NCI-H1930 (cell line): ENCODE measurements at places on chromosomes 2 and 18.

GRCh38 chr2:241870081-241870541 is 582 bp downstream of the RTP5 start:
- no peak for DNase-seq

GRCh38 chr2:240526521-240526920 is 31.3 kb downstream of the ANKMY1 start:
- no peak for DNase-seq

DNA sequence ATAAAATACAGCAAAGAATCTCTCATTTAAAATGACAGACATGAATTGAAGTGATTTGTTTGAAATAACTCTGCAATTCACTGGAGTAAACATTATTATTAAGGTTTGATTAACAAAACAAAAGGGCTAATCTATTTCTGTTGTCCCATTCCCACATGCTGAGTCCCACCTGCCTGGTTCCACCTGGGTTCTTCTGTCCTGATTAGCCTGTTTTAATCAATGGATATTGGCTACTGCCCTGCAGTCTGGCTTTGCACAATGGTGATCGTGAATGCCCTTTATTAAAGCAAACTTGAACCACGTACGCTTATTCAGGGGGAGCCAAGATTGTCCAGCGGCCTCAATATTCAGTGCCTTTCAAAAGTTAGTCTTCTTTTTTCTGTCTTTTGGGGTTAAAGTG is 72.8 kb upstream of the CDH19 start:
- no peak for DNase-seq

- no peak for DNase-seq
Observed at GRCh38 chr18:49529596-49529995, 32.3 kb upstream of the LIPG start.

- no peak for DNase-seq
Observed at GRCh38 chr2:48588745-48589144, 28.9 kb upstream of the GTF2A1L start.

GRCh38 chr2:101832114-101832513 is 134.6 kb downstream of the MAP4K4 start:
- no peak for DNase-seq

GRCh38 chr2:28602751-28603639 is 107.1 kb downstream of the PLB1 start:
- DNase-seq, result no peak

GRCh38 chr2:184729581-184729980 is 131.3 kb downstream of the ZNF804A start:
- DNase-seq, result no peak

DNA sequence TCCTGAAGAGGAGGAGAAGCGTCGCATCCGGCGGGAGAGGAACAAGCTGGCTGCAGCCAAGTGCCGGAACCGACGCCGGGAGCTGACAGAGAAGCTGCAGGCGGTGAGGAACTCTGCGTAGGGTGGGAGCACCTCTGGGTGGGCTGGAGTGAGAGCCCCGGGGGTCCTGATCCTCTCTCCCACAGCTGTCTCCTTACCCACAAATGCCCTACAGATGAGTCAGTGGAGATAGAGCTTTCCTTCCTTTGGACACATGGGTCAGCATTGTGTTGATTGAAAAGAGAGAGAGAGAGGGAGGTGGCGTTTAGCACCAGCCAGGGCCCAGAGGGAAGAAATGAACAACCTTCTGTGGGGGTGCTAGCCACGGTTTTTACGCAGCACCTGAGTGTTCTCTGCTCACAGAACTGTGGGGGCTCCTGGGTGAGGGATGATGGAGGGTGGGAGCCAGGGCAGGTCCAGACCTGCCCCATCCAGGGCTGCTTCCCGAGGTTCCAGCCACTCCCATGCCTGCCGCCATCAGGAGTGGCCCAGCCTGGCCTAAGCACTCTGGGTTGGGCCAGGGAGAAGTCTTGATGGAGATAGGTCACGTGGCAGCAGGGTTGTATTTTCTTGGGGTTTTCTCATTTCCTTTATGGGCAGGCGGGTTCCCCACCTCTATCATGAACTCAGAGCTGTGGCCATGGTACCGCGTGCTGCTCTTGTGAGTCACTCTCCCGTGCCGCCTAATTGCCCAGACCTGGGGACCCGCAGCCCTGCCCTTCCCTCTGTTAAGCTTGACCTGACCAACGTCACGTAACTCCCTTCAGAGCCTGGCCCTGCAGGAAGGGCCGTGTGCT is 16.3 kb downstream of the FOSL2 start:
- no peak for DNase-seq

GRCh38 chr2:68835621-68836020 is 35.6 kb downstream of the BMP10 start:
- no peak for DNase-seq

- no peak for DNase-seq
Observed at GRCh38 chr2:17583166-17583565, 42.7 kb downstream of the VSNL1 start.

- no peak for DNase-seq
Observed at GRCh38 chr2:96907115-96908041, 37.5 kb upstream of the SEMA4C start.

DNA sequence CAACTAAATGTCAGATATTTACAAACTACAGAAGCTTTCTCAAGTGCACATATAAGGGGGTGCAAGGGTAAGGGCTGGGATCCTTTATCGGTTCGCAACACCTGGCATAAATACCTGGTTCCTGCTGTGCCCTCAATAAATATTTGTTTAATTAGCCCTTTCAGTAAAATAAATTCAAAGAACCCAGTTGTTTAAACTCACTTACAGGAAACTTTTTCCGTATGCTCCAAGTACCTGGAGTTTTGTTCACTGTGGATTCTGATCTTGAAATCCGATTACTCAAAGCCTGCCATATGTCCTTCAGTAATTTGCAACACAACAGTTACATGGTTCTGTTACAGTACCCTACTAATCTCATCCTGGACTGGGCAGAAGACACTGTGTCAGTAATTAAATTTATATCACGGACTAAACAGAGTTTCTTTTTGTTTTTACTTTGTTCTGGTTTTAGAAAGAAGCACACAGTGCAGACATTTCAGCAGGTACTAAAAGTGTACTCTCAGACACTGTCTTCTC is 36.9 kb downstream of the TBC1D8 start:
- no peak for DNase-seq

GRCh38 chr2:240904216-240905175 is 1.6 kb upstream of the CROCC2 start:
- no peak for DNase-seq

GRCh38 chr2:141522048-141522447 is 608.8 kb downstream of the LRP1B start:
- no peak for DNase-seq

- no peak for DNase-seq
Observed at GRCh38 chr2:120509991-120510735, 164.2 kb downstream of the INHBB start.

DNA sequence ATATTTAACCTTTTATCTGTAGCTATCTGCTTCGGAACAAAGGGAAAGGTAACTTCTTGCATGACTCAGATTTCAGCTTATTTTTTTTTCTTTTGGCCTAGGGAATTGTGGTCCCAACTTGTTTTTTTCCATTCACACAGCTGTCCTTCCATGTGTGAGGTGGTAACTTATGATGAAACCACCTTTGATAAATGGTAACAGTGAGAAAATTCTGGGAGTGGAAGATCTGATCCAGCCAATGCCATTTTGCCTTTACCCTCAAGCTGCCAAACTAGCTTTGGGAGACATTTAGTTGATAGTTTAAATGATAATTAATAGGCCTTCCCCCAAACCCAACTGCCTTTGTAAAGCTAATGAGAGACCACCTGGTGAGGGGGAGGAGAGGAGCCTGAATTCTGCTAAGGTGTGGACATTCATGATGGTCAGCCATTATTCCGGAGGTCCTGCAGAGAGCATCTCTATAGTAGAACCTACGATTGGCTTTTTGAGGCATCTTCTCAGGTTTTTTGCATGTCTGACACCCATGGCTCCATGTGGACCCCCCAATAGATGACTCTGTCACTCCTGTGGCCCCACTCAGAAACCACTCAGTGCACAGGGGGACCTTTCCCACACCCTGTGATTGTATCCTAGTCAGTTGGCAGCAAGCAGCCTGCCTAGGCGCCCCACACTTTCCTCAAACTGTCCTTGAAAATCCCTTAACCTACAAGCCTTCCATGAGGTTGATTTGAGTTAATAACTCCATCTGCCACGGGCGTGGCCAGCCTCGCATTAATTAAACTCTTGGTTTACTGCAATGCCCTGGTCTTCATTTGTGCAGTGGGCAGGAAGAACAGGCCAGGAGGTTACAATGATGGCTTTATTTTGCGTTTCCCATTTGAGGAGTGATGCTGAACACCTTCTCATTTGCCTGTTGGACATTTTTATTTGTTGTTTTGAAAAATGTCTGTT is 263.5 kb upstream of the PXDN start:
- DNase-seq, result no peak

- no peak for DNase-seq
Observed at GRCh38 chr2:228107846-228108245, 73.6 kb downstream of the SPHKAP start.

- DNase-seq, result no peak
Observed at GRCh38 chr2:221088506-221088905, 483.6 kb downstream of the EPHA4 start.

GRCh38 chr2:20633001-20633400 is 17.9 kb downstream of the HS1BP3 start:
- no peak for DNase-seq

DNA sequence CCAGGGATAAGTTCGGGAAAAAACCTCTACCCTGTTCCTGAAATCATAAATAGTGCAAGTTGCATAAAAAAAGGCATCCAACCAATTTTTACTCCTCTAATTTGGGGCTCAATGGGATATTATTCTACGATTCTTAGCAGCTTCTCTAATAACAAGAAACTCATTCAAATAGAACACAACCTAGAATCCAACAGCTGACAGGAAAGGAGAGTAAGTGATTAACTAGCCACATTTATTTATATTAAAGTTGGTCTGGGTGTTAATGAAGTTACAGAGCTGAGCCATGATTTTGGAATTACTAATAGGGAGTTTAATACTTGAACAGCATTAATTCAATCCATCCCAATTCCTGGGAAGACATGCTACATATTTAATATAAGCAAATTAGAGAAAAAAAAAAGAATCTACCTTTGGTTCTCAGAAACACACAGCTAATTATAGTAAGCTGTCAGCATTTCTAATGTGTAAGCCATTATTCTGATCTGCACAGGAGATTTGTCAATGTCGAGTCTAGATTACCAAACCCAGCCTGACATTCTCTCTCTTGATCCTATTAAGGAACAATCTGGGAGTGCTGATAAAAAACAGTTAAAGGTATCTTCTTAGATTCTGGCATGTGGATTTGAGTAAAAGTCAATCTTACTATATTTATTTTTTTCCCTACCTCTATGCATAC is 267.7 kb downstream of the NBAS start:
- DNase-seq, result no peak

DNA sequence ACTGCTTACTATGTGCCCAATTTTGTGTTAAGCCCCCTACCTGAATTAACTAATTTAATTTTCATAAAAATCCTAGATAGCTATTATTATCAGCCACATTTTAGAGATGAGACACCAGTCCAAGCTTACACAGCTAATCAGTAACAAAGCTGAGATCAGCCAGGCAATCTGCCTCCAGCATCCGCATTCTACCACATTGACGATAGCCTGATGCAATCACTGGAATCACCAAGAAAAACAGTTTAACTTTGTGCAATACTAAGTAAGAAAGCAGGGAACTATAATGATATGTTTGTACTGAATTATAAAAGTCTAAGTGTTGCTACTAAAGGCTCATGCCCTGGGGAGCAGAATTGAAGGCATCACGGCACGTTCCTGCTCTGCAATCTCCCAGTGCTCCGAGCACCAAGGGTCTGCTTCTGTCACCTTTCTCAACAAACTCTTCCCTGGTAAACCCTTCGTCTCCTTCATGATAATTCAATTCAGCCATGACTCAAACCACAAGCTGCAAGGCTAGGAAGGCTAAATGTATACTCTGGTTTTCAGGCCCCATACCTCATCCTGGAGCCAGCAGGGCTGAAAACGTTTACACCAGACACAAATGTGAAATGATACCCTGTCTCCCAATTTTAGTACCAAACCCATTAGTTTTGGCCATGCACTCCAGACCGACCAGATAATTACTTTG is 19.4 kb downstream of the KANSL3 start:
- no peak for DNase-seq

DNA sequence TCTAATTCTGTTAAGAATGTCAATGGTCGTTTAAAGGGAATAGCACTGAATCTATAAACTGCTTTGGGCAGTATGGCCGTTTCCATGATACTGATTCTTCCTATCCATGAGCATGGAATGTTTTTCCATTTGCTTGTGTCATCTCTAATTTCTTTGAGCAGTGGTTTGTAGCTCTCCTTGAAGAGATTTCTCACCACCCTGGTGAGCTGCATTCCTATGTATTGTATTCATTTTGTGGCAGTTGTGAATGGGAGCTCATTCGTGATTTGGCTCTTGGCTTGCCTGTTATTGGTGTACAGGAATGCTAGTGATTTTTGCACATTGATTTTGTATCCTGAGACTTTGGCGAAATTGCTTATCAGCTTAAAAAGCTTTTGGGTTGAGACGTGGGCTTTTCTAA is 38.3 kb upstream of the WDR75 start:
- DNase-seq, result no peak
